ENCODE measurements at places on chromosomes 5 and 9. TPM values are rescaled to one million over a fixed set of nuclear protein-coding genes. Genes with fewer than 3 reads are reported as not detected.

The ADRA1B gene
- total RNA-seq = under 0.01 TPM

The POLE3 gene
- total RNA-seq = 41.0 TPM

The TRIM36 gene
- total RNA-seq = 0.77 TPM

The OR13C9 gene
- not detected for total RNA-seq

The ISL1 gene
- 6.1 TPM for total RNA-seq

The GPR21 gene
- 1.3 TPM for total RNA-seq

The CDC26 gene
- total RNA-seq = 24.7 TPM

The GARIN3 gene
- total RNA-seq = not detected

The PCDHB2 gene
- total RNA-seq = 1.1 TPM

The GPX8 gene
- total RNA-seq = 12.1 TPM

The DOK3 gene
- 1.4 TPM for total RNA-seq

The SARDH gene
- under 0.01 TPM for total RNA-seq

The MARCOL gene
- total RNA-seq = not detected

The CATSPER3 gene
- total RNA-seq = under 0.01 TPM

The BNC2 gene
- total RNA-seq = under 0.01 TPM

The IL7R gene
- not detected for total RNA-seq

The AGGF1 gene
- 22.3 TPM for total RNA-seq

The ADAMTS12 gene
- total RNA-seq = not detected

The RABGAP1 gene
- 31.9 TPM for total RNA-seq

The SPATA9 gene
- not detected for total RNA-seq

The CERT1 gene
- total RNA-seq = 25.3 TPM

The SLC36A3 gene
- total RNA-seq = not detected
